NCI-H1417 treated with DMSO at 0.1 percent for 48 hours (cell line): ENCODE measurements at places on chromosomes 3 and 15.

DNA sequence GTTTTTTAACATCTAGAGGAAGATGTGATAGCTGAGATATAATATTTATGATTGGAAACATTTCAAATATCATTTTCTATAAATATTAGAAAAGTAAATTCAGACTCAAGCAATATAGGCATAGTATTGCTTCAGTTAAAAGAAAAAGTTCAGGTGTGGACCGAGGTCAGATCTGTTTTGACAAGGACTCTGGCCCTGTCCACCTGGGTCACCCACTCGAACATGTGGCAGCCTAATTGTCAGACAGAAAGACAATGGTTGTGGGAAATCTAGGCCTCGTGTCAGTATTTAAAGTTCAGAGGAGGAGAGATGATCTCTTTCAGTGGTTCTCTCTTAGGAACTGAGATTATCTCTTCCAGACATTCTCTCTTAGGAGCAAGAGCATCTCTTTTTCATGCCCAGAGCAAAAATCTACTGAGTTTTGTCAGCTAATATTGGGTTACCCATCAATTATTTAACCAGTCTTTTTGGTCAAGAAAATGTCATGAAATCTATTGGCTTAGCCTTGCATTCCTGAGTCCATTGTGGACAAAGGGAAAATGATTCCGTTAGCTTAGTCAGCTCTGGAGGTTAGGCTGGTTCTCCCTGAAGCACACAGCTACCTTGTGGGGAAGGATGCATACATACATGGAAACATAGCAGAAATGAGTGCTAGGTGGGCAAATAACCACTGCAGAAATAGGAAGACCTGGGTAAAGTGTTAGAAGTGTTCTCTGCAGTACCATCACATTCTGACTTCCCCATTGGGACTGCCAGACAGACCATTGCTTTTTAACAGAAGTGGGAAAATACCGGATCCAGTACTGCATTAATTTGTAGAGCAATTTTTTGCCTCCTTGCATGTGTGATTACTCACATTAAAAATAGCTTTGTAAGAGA is 343.3 kb downstream of the GRM7 start:
- no peak for DNase-seq

DNA sequence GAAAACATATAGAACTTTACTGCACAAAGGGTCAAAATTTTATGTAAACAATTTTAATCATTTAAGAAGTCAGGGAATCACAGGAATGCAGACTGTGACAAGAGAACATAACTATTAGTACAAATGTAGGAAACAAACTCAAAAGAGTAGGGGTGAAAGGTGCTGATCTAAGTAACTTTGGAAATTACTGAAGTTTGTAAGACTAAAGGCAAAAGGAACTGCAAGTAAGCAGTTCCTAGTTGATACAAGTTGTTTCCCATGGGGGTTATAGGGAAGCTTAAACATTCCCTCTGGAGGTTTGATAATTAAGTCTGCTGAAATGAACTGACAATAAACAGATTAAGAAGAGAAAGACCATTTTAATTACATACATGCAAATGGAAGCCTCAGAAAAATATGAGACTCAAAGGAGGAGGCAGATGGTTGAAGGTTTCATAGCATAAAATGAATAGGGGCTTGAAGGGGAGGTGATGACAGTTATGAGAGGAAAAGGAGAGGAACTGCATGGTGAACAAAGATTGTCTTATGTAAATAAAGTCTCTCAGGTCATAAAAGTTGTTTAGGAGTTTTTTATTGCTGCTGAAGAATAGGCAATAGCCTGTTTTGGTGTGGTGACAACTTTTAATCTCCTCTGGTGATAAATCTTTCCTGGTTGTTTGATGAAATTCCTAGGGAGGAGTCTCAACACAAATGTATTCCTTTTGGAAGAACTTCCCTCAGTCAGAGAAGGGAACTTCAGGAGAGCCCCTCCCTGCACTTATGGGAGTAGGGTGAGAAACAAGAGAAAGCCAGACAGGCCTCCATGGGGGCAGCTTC is 17.1 kb downstream of the SETMAR start:
- no peak for DNase-seq

- DNase-seq: no peak
These were observed 20.9 kb downstream of the HDAC11 start for GRCh38 chr3:13501056-13501455.

DNA sequence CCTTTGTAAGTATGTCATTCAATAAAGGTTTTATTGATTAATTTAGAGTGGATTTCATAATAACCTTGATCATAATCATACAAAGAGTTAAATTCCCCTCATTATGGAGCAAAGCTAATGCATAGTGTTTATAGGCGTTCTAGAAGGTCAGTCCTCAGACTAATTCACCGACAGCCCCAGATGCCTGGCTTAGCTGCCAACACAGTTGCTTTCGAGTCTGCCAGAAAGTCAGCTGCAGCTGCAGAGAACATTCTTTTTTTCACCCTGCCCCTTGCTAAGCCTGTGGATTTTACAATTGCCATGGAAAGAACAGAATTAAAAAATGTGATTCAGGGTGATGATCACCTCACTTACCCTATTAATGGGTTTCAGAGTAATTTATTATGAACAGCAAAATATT is 21.2 kb downstream of the CADM2 start:
- DNase-seq: no peak

DNA sequence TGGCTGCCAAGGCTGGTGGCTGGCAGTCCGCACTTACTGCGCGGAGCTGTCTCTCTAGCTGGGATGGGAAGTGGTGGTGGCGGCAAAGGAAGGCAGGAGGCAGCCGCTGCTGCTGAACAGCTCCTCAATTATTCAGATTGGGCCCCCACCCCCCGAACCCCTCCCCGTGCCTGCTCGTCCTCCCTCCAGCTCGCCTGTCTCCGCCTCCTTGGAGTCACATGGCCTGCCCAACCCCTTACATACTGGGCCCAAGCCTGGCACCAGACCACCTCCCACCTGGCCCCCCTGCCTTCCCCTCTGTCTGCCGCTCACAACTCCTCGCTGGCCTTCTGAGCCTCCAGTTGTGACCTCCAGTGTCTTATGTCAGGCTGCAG is at the start of gene SLC7A14:
TSS of gene SLC7A14 (minus strand) at position 139 of the 374 bp plus-strand sequence. CDS start 59,139 bp downstream, outside the sequence.
- no peak for DNase-seq

DNA sequence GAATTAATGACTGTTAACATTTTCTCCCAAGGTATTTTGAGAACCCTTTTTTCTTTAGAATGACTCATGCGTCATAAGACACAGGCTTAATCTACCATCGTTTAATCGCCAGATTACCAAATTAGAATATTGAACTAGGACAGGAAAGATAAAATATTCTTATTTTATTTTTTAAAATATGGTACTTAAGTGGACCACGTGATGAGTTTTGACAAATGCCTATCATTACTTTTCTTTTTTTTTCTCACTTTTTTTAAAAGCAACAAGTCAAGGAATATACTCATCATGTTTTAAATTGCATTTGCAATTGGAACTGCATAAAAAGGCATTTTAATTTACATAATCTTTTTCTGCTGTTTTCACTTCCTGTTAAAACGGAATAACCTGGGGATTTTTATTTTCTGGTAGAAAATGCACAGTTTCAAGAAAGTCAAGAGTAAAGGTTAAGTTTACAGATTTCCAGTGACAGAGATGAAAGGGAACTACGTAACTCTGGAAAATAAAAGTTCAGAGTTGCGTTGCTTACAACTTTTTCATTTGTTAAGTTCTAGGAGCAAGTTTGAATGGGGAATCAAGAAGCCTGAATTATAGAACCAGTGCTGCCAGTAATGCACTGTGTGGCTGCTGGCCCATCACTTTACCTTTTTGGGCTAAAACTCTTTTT is 23.6 kb downstream of the SIAH2 start:
- DNase-seq: no peak

- no peak for DNase-seq
These were observed 198.6 kb upstream of the BCL6 start for GRCh38 chr3:187943677-187944389.

- DNase-seq: no peak
These were observed 323.9 kb downstream of the SV2B start for GRCh38 chr15:91424001-91424400.

GRCh38 chr15:89023311-89023961 is 64.8 kb upstream of the ABHD2 start:
- DNase-seq: no peak
